ENCODE measurements at places on chromosomes 12 and 14.
A peak's percentile ranks its signal among the peaks of the same experiment; 100 is the strongest.

DNA sequence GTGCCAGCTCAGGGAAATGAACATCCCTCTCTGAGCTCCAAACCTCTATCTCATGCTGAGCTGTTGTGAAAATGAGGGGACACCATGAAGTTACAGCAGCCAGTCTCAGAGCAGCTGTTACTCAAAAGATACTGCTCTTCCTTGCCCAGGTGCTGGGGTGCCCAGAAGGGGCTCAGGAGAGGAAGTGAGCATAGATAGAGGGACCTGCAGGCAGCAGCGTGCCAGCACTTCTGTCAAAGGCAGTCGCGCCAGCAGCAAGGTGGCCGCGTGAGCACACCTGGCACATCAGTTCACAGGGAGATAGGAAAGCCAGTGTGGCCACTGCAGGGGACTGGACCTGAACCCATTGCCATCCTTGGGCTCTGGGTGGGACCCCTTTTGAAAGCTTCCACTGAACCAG is 27.8 kb downstream of the C14orf132 start:
- DNase-seq, result no peak

- DNase-seq, result no peak
Observed at GRCh38 chr12:89333564-89334252, 18.6 kb downstream of the DUSP6 start.

DNA sequence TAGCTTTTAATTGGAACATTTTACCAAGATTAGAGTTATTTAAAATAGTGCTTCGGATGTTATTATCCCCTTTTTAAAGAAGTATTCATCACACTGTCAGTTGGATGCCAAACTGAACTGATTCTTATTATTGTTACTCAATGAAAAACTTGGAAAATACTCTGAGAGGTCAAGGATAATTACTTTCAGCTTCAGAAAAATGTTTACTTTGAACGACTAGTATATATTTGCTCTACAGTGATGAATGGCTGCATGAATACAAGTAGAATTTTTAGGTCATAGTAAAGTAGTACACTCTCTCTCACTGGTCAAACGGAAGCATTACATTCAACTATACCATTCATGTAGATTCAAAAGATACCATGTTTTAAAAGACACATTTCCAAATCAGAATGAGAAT is 269.2 kb downstream of the CCDC91 start:
- DNase-seq, result no peak

DNA sequence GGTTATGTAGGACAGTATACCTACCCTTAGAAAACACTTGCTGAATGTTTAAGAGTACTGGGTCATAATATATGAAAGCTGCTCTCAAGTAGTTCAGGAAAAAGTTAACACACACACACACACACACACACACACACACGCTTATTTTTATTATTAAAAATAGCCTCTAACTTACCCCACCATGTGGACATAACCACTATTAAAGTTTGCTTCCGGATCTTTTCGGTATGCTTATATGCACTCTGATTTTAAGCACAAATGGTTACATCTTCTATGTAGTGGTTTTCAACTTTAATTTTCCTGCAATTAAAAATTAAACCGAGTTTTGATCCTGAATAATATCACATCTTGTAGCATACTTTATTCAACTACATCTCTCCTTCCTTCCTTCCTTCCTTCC is 84.9 kb upstream of the TRAF3 start:
- DNase-seq, result no peak

GRCh38 chr12:5689773-5690172 is 255.3 kb downstream of the ANO2 start:
- DNase-seq, result no peak

- no peak for DNase-seq
Observed at GRCh38 chr12:91249518-91250272, 67.1 kb upstream of the DCN start.

- no peak for DNase-seq
Observed at GRCh38 chr12:113136990-113137511, 1.5 kb upstream of the RASAL1 start.

DNA sequence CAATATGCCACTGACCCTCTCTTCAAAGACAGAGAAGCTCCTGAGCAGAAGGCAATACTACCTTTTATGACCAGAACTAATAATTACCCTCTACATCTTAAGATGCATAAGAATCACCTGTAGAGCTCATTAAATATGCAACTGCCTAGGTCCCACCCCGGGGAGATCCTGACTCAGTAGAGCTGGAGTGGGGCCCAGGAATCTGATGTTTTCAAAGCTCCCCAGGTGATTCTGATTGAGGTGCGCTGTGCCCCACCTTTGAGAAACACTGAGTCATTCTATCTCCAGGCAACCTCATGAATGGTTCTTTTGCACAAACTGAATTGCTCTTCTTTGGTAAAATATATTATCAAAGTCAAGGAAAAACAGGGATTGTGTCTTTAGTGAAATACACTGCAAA is 149.3 kb upstream of the BMP4 start:
- DNase-seq, result no peak

- DNase-seq, result no peak
Observed at GRCh38 chr12:7634561-7634960, 31.1 kb downstream of the APOBEC1 start.

GRCh38 chr12:20696181-20696905 is 1.2 kb downstream of the SLCO1C1 start:
- no peak for DNase-seq

GRCh38 chr12:80053051-80053790 is 46.1 kb upstream of the OTOGL start:
- no peak for DNase-seq

- no peak for DNase-seq
Observed at GRCh38 chr12:127145929-127146789, 1120.8 kb upstream of the TMEM132C start.

DNA sequence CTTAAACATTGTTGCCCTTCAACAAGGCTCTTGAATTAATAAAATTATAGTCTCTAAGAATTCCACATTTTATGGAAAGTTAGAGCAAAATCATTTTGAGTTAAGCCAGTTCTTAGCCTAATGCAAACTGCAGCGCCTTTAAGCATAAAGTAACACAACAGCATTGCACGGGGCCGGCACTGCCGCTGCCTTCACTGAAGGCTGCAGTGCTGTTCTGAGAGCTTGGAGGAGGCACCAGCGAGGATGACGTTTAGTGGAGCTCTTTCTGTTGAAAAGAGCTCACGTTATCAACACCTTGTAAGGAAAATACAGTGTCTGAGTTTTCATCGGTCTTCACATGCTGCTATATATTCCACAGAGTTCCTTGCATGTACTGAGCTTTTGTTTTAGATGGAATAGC is 38.3 kb upstream of the DYNC1H1 start:
- no peak for DNase-seq

- DNase-seq, result peak; percentile 10
Observed at GRCh38 chr12:52202361-52203078, 10.7 kb upstream of the KRT80 start.

GRCh38 chr12:64826234-64826633 is 1.8 kb downstream of the TBC1D30 start:
- DNase-seq, result no peak

DNA sequence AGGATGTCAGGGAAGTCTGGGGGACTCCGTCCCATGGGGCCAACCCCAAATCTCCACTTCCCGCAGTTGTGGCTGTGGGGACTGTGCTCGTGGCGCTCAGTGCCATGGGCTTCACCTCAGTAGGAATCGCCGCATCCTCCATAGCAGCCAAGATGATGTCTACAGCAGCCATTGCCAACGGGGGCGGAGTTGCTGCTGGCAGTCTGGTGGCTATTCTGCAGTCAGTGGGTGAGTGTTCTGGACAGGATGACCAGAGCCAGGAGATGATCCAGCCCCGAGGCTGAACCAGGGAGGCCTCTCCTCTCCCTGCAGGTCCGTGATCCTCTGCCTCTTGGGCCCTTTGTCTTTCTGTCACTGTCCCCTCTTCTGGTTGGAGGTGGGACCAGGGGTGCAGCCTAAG is 8.8 kb upstream of the IFI27 start:
- DNase-seq, result no peak

DNA sequence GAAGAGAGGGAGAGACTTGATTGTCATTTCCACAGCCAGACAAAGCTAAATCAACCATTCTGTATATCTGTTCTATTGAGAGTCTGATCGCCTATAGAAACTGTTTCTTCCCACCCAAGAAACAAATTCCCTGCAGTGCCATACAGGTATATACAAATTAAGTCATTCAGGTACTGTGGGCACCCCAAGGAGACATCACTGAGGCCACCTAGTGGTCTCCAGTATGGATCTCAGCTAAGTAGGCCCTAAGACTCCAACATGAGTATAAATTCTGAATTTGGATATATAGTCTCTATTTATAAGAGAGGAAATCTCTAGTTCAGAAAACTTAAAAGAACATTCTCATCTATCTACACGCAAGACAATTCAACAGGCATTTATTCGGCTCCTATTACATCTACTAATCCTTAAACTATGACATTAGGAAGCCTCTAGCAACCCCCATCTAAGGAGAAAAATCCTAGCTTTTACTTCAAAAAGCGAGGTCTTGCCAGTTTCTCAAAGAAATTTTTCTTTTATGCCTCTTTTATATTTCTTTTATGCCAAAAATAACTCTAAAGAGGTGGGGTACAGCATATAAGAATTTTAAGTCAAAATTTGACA is 62.6 kb downstream of the DCAF5 start:
- no peak for DNase-seq

DNA sequence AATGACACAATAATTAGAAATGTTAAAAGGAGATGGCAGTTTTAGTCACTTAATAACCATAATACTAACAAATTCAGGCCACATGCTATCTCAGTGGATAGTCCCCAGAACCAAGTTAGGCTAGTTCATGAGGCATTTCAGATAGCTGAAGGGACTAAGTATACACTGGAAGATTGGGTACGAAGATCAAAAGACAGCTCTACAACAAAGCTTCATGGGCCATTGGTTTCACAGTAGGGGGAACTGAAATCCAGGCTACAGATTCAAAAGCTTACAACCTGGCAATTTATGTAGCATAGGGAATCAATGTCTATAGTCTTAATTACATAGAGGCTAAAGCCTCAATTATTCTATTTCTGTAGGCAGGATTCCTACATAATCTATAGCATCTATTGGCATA is 343.0 kb downstream of the RGS6 start:
- no peak for DNase-seq

DNA sequence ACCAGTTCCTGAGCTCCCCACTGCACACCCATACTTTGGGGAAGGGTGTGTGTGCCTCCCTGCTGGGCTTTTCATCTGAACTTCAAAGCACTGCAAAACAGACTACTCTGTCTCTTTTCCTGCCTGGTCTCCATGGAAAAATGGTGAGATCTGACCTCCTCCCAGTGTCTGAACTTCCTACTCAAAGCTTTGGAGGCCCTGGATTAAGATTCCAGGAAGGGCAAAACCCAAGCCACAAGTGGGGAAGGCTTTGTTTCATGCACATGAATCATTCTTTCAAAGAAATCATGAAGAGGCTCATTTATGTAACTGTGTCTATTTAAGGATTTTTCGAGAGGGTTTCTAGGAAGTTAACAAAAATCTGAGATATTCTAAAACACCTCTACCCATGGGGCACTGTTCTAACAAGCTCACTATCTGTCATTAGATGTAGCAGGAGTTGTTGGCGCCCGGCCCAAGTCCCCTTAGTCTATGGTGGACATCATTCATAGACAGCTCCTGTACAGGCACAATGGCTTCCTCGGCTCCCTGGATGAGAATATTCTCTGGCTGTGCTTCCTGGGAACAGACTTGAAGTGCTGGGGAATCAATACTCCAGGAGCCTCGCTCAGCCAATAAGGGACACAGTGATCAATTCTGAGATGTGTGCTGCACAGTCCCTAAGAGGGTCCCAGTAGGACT is 224.0 kb downstream of the KTN1 start:
- no peak for DNase-seq

DNA sequence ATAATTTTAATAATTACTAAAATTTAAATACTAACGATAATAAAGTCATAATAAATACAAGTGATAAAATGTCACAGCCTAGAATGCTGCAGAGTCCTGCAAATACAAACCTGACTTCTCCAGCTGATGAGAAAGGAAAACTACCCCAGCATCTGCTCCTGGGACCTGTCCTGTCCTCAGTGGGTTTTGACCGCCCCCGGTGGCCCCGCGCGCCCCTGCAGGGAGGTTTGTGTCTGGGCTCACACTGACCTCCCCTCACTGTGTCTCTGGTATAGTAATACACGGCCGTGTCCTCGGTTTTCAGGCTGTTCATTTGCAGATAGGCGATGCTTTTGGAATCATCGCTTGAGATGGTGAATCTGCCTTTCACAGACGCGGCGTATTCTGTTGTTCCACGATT is 1139.4 kb downstream of the TMEM121 start:
- DNase-seq, result no peak

DNA sequence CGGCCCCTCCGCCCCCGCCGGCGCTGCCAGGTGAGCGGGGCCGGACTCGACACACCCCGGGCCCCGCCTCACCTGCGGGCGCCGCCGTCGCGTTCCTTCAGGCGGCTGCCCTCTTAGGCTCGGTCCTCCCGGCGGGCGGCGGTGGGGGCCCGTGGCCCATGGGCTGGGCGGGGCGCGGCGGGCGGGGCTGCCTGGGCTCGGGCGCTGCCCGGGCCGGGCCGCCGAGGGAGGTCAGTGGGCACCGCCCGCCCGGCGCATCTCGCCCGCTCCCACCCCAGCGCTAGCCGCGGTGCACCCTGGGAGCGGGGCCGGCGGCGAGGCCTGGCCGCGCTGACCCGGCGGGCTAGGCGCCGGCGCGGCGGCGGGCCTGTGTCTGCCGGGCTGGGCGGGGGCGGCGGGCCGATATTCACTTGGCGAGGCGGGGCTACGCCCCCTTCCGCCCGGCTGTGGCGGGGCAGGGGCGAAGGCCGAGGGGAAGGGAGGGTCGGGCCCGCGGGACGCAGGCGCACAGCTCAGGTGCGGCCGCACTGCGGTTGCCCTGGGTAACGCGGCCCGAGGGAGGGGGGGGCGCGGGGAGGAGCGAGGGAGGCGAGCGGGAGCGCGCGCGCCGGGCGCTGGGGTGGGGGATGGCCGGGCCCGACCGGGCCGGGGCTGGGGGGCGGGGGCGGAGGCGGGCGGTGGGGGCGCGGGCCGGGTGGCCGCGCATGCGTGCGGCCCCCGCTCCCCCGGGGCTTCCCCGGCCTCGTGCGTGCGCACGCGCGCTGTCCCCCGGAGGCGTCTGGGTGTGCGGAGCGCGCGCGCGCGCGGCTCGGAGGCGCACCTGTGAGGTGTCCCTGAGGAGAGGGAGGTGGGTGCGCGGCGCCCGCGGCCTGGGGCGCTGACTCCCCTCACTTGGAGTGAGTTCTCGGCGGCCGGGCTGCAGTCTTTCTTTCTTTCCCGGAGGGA is at the start of the genes CCDC92 and ZNF664:
Gene CCDC92, minus strand, starts transcription at position 375 of the 945 bp plus-strand sequence. CDS start 28,526 bp downstream, outside the sequence.
Gene ZNF664, plus strand, starts transcription at position 759 of the 945 bp plus-strand sequence. CDS start 38,930 bp downstream, outside the sequence.
- DNase-seq, result peak; percentile 68

DNA sequence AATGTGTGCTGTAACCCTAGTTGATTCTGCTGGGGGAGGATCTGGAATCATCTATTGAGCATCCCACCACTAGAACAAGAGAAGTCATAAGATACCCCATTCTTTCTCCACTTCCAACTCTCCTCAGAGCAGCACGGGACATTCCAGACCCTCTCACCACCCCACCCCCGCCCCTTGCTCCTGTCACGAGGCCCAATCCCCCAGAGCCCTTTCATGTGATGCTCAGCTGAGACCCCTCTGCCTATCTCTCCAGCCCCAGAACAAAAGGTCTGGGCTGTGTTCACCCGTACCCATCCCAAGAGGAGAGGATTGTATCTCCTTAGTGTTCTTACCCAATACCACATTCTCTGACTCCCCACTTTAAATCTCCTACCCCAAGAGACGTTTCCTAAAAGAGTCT is 602 bp downstream of the PMEL start:
- no peak for DNase-seq

GRCh38 chr12:129305851-129306250 is 452.6 kb downstream of the GLT1D1 start:
- no peak for DNase-seq
